AG04449 (cell line): ENCODE measurements at places on chromosomes 6 and 20.

GRCh38 chr6:2542858-2543218, 207.9 kb downstream of the MYLK4 start:
- no peak for DNase-seq

GRCh38 chr20:53870426-53871315, 199.7 kb downstream of the BCAS1 start:
- no peak for DNase-seq

DNA sequence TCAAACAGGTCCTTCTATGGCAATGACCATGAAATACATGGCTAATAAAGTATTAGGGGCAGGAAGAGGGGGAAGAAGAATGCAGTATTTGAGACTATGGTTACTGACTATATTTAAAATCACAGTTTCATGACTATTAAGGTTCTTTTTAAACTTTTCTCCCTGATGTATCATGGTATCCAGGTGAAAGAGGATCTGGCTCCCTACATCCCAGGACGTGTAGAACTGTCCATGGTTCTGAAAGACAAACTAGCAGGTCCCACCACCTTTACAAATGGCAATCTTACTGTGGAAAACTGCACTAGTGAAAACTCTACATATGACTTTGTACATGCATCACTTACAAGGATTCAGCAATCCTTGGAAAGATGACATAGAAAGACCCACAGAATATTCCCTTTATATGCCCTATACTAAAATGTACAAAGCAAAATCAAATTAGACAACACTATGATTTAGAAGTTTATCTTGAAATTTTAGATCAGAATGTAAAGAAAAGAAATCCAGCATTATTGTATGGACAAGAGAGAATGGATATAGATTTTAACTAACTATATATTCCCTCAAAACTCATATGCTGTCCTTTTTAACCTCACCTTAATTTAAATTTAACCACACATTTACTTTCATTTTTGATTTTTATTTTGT, 33.5 kb downstream of the RPP21 start:
- no peak for DNase-seq

DNA sequence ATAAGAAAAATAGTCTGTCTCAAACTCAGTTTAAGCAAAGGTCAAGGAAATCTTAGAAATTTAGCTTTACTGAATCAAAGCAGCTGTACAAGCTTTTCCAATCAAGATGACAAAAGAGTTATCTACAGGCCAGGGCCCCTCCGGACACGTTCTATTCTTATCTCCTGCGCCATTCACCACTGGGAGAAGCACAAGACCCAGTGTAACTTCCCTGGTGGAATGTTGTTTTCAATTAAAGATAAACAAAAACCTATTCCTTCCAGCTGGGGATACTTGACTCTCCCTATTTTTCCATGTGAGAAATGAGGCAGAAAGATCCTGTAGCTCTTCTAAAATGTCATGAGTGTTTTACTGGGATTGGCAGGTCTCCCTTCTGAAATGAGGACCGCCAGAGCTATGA, 123.3 kb downstream of the TBX18 start:
- DNase-seq, result no peak

- no peak for DNase-seq
These were observed 4.3 kb upstream of the LTA start for GRCh38 chr6:31567531-31568370.

DNA sequence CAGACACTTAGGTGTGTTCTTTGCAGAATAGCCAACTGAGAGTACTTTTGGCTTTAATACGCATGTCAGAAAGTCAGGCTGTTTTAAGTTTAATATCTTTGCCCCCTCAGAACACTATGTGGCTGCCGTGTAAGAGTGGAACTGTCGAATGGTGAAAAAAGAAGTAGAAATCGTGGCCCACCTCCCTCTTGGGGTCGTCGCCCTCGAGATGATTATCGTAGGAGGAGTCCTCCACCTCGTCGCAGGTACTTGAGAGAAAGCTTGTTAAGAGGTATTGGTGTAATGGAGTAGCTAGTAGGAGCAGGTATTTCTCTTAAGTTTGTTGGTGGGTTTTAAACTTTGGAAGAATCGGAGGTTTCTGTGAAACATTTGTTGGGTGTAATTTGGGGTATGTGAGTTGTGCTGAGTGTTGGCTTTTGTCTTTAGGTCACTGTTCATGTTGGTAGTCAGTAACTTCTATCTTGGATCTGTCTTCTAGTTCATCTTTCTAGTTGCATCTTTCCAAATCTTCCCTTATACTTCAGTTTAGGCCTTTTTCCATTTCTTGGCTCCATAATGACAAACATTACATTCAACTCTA, 4.7 kb downstream of the SRSF3 start:
- DNase-seq, result no peak

GRCh38 chr6:136539967-136540652, 10.1 kb downstream of the MAP7 start:
- no peak for DNase-seq

GRCh38 chr6:144683216-144684070, 398.3 kb downstream of the UTRN start:
- no peak for DNase-seq
